ENCODE measurements at places on chromosomes 11 and 22.

DNA sequence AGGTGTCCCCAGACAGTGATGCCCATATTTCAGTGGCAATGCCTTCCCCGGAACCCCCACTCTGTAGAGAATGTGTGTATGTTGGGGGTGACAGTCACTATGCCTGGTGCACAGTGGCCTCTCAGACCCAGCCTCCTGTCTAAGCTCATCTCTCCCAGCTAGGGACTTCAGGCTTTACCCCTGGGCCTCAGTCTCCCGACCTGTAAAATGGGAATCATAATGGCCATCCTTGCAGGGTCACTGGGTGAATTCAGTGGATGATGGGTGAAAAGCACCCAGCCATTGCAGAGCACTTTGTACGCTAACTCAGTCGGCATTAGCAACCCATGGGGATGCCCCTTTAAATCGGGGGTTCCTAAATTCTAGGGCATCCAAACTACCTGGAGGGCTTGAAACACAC is 18.9 kb downstream of the FGF3 start:
- DNase-seq: no peak

DNA sequence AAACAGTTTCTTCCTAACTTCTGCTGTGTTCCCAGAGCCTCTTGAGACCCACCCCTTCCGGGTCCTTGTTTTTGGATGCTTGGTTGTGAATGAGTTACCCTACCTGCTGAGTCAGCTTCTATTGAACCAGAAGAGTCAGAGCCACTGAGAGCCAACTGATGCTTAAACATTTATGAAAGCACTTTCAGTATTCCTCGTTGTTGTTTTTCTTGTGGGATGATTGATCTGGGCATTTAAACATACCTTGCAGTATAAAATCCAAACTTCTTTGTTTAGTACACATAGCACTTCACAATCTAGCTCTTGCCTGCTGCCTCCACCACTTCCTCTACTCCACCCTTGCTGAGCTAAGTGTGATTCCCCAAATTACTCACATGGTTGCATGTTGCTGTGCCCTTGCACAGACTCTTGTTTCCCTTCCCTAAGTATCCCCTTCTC is 5.5 kb downstream of the PRSS23 start:
- DNase-seq: no peak

GRCh38 chr11:94025690-94026394 is 4.7 kb downstream of the HEPHL1 start:
- no peak for DNase-seq

- DNase-seq: no peak
Measured at GRCh38 chr11:65695459-65696241, 16.4 kb upstream of the KAT5 start.

- DNase-seq: no peak
Measured at GRCh38 chr11:119701591-119702549, 27.1 kb downstream of the NECTIN1 start.

- DNase-seq: no peak
Measured at GRCh38 chr11:130215531-130216220, 56.1 kb downstream of the ST14 start.

- no peak for DNase-seq
Measured at GRCh38 chr11:87545858-87546257, 508.1 kb downstream of the TMEM135 start.

DNA sequence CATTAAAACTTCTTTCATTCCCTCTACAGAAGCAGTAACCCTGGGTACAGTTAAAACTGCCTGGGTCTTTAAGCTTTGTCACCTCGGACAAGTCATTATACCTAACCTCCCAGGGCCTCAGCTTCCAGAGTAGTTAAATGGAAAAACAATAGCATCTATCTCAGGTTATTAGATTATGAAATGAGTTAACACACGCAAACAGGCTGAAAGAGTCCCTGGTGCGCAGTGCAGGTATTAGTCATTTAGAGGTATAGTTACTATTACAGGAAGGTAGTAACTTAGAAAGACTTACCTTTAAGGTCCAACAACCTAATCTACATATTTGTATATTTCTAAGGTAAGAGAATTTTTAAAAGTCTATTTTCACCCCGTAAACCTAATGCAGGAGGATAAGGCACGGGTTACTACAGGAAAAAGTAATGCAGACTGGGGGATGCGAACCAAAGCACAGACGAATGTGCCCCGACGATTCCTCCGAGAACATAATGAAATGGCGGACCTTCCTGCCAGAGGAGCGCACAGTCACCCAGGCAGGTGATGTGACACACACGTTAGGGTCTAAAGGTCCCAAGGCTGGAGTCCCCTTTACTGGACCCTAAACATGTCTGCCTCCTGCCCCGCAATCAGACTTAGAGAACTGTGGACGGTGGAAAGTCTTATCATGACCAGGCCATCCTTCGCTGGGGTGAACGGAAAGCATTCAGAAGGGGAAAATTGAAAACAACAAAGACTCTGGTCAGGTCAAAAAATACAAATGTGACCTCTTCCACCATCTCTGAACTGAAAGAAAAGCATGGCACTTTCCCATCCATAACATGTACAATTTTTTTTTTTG is 1.3 kb downstream of the NAP1L4 start:
- DNase-seq: no peak

GRCh38 chr22:28674121-28674563 is 5.5 kb downstream of the TTC28 start:
- DNase-seq: peak; percentile 11

GRCh38 chr11:57363131-57364080 is 17.5 kb downstream of the PRG3 start:
- DNase-seq: no peak

DNA sequence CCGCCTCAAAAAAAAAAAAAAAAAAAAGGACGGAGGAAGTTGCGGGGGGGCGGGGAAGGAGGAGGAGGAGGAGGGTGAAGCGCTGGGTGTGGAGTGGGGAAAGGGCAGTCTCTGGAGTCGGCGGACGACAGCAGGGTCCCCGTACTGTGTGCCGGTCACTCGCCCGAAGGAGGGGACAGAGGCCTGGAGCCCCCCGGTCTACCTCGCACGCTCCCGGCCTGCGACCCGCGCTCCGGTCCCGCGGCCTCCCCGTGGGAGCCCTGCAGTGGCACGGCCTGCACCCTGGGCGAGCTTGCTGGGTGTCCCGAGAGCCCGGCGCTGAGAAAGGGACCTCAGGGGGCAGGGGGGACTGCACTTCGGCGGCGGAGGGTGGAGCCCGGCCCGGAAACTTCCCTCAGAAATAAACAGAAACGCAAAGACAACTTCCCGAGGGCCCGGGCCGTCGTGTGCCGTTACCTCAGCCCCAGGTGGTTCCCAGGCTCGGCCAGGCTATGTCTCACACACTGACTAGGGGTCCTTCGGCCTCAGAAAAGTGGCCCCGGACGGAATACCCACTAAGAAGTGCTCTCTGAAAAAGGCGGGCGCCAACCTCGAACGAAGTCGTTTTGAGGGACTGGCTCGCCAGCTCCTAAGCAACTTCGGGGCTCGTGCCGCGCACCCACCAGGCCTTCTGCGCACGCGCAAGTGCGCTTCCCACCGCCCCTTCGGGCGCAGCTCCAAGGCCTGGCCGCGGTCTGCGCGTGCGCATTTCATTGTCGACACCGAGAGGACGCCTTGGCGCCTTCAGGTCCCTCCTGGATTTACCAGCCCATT is at the start of gene MAJIN:
MAJIN (minus strand) TSS at position 688 of the 813 bp plus-strand sequence. CDS start 12,703 bp downstream, outside the sequence.
- DNase-seq: peak; percentile 78

- DNase-seq: no peak
Measured at GRCh38 chr11:16749666-16750065, 11.2 kb downstream of the C11orf58 start.

GRCh38 chr11:9858822-9859221 is 194.9 kb downstream of the SWAP70 start:
- DNase-seq: no peak

- no peak for DNase-seq
Measured at GRCh38 chr11:44563711-44564110, 1.8 kb upstream of the CD82 start.

GRCh38 chr11:125305345-125305744 is 140.8 kb downstream of the PKNOX2 start:
- DNase-seq: no peak

GRCh38 chr22:30940685-30941362 is 27.8 kb downstream of the MORC2 start:
- no peak for DNase-seq

- peak; percentile 46 for DNase-seq
Measured at GRCh38 chr11:2531277-2531986, 86.6 kb downstream of the KCNQ1 start.

DNA sequence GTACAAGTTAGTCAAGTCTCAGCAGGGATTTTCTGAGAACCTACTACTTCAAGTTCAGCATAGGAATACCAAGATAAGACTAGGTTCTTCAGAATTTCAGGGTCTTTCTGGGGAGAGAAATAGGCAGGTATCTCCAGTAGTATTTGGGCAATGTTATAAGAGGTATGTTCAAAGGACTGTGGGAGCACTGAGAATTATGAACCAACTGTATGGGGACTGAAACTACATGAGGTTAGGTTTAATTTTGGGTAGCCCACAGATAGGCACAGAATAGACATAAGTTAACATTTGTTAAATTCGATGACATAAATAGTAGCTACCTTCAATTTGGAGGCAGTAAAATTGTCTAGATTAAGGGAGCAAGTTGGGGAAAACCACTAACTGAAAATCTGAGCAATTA is 9.2 kb upstream of the GAB2 start:
- DNase-seq: no peak

- no peak for DNase-seq
Measured at GRCh38 chr11:100756559-100756958, 69.5 kb downstream of the ARHGAP42 start.

DNA sequence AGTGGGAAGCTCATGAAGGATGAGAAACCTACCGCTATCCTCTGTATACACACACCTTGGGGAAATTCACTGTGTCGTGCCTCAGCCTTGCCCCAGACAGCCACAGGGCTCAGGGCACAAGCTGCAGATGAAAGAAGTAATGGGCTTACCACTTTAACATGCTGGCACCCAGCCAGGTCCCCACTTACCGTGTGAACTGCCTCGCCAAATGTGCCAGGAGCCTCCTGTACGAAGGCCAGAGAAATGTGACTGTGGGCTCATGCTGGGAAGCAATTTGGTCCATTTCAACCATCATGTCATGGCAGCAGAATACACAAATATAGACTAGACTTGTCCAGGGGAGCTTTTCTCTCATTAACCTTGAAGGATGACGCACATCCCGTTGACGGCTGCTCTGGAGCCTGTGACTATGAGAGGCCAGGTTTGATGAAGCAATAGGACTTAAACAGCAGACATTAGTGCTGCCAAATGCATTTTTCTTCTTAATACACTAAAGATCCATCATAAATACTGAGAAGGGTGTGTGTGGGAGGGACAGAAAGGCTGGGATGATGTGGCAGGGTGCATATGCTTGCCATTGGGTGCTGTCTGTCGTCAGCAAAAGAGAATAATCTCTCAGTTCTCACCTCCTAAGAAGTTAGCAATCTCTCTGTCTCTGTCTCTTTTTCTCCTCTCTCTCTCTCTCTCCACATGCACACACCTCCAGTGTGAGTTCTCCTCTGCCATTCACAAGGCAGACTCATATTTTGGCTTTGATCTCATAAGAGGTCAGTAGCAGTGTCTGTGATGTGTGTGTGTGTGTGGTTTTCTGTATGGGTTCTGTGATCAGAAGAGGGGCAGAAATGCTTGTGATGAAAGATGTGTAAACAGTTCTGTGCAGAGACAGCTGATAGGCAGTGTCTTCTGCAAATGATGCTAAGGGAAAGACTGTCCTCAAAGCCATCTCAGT is 142.4 kb downstream of the KIRREL3 start:
- no peak for DNase-seq

GRCh38 chr11:95299078-95299679 is 68.2 kb upstream of the SESN3 start:
- DNase-seq: no peak

DNA sequence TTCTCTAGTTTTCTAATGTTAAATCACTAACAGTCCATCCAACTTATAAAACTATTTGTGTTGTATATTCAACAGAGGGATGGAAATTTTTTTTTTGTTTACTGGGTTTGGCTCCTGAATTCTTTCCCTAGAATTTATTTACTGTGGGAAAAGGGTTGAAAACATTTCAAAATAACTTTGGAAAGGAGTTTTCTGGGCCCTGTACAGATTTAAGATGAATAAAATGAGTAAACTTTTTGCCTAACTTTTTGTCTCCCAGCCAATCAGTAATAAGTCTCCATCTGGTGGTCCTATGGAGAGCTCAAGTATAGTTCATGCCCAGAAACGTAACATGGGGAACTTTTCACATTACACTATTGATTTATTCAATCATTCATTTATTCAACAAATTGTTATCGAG is 16.7 kb upstream of the PRSS23 start:
- no peak for DNase-seq

DNA sequence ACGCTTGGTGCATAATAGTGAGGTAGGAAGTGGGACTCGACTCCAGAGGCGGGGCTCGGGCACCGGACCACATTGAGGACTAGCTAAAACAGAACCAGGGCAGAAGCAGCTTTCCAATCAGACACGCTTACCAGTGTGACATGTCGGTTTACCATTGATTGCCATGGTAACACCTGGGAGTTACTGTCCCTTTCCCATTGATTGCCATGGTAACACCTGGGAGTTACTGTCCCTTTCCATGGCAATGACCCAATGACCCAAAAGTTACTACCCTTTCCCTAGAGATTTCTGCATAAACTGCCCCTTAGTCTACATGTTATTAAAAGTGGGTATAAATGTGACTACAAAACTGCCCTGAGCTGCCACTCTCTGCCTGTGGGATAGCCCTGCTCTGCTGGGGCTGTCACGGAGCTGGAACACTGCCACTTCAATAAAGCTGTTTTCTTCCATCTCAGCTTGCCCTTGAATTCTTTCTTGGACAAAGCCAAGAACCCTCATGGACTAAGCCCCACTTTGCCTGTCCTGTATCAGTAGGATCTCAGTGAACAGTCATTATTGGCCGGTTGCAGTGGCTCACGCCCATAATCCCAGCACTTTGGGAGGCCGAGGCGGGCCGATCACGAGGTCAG is 77.4 kb upstream of the CRYBB3 start:
- DNase-seq: no peak

GRCh38 chr22:39712751-39713525 is 142.4 kb downstream of the CACNA1I start:
- no peak for DNase-seq

- DNase-seq: no peak
Measured at GRCh38 chr11:61126256-61126655, 24.0 kb downstream of the CD5 start.

DNA sequence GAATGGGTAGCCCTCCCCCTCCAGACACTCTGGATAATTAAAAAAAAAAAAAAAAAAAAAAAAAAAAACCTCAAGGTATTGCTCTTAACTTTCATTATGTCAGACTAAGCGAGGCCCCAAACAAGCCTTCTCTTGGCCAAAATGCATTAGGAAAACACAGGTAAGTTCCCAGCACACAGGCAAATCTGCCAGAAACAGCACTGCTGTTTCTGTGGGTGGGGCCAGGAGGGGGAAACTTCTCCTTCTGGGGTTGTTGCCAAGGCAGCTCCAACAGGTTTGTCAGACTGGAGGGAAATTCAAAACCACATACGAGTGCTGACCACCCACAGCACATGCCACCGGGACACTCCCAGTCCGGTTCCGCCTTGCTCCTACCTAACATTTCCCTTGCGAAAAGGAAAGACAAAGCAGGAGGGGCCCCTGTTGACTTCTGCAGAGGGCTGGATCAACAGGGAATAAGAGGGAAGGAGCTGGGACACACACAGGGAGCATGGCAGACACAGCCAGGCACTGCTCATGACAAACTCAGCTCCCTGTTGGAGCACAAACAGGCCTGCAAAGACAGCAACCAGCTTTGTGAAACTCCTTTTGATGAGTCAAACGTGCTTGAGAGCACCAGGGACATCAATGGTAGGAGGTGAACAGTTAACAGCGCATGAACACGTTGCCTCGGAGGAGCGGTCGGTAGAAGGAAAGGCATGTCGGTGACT is 55.0 kb downstream of the MYH9 start:
- no peak for DNase-seq

Measured in stimulated activated CD4-positive, alpha-beta T cell treated with anti-CD3 and anti-CD28 coated beads, Interleukin-1b, Interleukin-23, amount 100 ng/mL, for 1 hour (primary cell).